ENCODE measurements at places on chromosomes 1 and 21. TPM values are rescaled to one million over a fixed set of nuclear protein-coding genes. Genes with fewer than 3 reads are reported as not detected.

ZC3H12A gene
- 6.3 TPM for total RNA-seq

EPRS1 gene
- 103 TPM for total RNA-seq

VWA5B1 gene
- total RNA-seq: not detected

CD101 gene
- total RNA-seq: 0.97 TPM

PGM1 gene
- total RNA-seq: 21.0 TPM

PRDM16 gene
- total RNA-seq: not detected

AMY1C gene
- not detected for total RNA-seq

HHIPL2 gene
- not detected for total RNA-seq

GJA9 gene
- not detected for total RNA-seq

IFI44L gene
- 1.5 TPM for total RNA-seq

CHAF1B gene
- 16.4 TPM for total RNA-seq

SPRR2E gene
- total RNA-seq: not detected

AMY2A gene
- not detected for total RNA-seq

FCGR2B gene
- total RNA-seq: not detected

RGS2 gene
- total RNA-seq: 9.1 TPM

VANGL2 gene
- not detected for total RNA-seq

FOXD3 gene
- not detected for total RNA-seq

DNA sequence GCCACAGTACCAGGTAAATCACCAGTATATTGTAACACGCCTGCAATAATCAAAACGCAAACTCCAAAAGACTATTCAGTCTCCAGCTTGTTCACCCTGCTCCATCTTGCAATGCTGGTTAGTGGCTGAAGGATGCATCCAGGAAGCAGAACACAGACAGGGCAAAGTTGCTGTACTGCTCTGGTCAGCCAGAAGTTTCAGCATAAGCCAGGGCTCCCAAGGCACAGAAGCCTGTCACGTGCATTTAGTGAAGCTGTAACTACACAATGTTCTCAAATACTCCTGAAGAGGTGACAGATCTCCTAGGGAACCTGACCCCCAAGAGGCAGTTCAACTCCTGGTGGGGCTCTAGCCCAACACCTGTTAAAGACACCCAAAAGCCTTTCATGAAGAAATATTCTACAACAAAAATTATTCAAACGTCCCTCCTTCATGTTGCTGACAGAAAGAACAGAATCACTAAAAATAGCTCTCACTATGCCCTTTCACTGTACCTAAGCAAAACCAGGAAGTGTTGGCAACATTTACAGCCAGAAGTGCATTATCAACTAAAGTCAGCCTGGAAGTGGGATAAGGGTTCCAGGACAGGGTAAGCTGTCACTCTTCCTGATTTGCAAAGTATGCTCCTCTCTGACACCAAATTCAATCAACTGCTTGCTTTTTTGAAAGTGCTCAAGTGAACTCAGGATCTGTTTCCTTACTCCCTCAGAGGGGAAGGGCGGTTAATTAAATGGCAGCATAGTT lies 52.1 kb downstream of the SLC35D1 start:
- no peaks in the 10 kb centered on the region for H3K36me3 ChIP-seq
- H3K4me3 ChIP-seq: no peak overlapping the region
- DNase-seq: no peak
- H3K4me1 ChIP-seq: no peaks in the 10 kb centered on the region
- H3K27me3 ChIP-seq: no peaks in the 10 kb centered on the region

DNA sequence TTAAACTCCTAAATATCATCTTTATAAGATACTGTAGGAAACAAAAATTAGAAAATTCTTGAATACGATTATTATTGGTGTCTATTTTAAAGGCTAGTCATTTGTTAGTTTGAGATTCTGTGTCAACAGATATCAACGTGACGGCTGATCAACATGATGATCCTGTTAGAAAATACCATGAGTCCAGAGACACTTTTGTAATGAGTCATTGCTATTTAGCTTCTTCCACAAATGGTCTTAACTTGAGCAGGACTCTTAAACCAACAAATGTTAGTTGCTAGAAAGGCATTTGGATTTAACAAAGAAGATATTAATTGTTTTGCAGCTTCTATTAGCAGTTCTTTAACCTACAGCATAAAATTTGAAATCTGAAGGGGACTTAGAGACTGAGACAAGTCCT lies 131.2 kb downstream of the TGFB2 start:
- peak; percentile 65 for DNase-seq
- no peaks in the 10 kb centered on the region for H3K36me3 ChIP-seq
- peaks cover 47% of the 10 kb centered on the region for H3K4me1 ChIP-seq
- peak overlapping the region; percentile 22 for H3K27ac ChIP-seq
- no peak overlapping the region for H3K4me3 ChIP-seq

GRCh38 chr1:222239130-222239529 lies 308.8 kb downstream of the HHIPL2 start:
- no peak for DNase-seq
- H3K4me3 ChIP-seq: no peak overlapping the region
- H3K36me3 ChIP-seq: no peaks in the 10 kb centered on the region
- H3K27ac ChIP-seq: no peak overlapping the region
- H3K4me1 ChIP-seq: no peaks in the 10 kb centered on the region
- no peaks in the 10 kb centered on the region for H3K27me3 ChIP-seq

DNA sequence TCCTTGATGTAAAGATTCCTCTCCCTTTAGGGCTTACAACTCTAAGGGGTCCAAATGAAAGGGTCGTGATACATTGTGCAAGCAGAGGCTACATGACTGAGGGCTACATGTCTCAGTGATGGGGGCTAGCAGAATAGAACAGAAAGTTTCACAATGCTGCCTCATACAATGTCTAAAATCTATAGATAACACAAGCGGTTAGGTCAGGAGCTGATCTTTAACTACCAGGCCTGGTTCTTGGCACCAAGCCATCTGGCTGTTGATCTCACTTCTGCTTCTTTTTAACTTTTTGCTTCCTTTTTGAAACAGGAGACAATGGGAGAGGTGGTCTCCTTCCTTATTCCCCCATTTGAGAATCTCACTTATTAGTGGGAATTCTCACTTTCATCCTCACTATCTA lies 710.2 kb downstream of the AMY1C start:
- H3K27me3 ChIP-seq: no peaks in the 10 kb centered on the region
- H3K27ac ChIP-seq: no peak overlapping the region
- H3K4me1 ChIP-seq: no peaks in the 10 kb centered on the region
- H3K36me3 ChIP-seq: no peaks in the 10 kb centered on the region

DNA sequence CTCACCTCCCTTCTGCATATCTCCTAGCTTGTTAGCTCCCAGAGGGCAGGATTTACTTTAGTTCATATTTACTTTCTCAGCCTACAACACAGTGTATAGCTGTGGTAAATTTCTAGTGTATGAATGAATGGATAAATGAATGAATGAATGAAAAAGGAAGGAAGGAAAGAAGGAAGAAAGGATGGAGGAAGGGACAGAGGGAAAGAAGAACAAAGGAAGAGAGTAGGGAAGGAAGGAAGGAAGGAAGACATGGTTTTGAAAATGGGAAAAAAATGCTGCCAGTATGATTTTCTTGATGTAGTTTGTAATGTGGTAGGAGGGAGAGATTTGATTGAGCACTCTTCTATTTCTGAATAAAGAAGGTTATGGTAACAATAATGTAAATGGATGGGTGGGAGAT lies 47.0 kb downstream of the LAMC2 start:
- no peak overlapping the region for H3K27ac ChIP-seq
- no peaks in the 10 kb centered on the region for H3K27me3 ChIP-seq
- peaks cover 31% of the 10 kb centered on the region for H3K4me1 ChIP-seq
- no peaks in the 10 kb centered on the region for H3K36me3 ChIP-seq

- no peaks in the 10 kb centered on the region for H3K36me3 ChIP-seq
- no peak overlapping the region for H3K27ac ChIP-seq
- peaks cover 3% of the 10 kb centered on the region for H3K4me1 ChIP-seq
- no peak overlapping the region for H3K4me3 ChIP-seq
- no peak for DNase-seq
- no peaks in the 10 kb centered on the region for H3K27me3 ChIP-seq
Observed at GRCh38 chr1:99447721-99448120, 183.4 kb downstream of the PLPPR4 start.

GRCh38 chr1:159746666-159747065 lies 32.3 kb upstream of the CRP start:
- H3K36me3 ChIP-seq: no peaks in the 10 kb centered on the region
- peaks cover 8% of the 10 kb centered on the region for H3K4me1 ChIP-seq
- H3K4me3 ChIP-seq: no peak overlapping the region
- no peaks in the 10 kb centered on the region for H3K27me3 ChIP-seq
- DNase-seq: peak; percentile 79

DNA sequence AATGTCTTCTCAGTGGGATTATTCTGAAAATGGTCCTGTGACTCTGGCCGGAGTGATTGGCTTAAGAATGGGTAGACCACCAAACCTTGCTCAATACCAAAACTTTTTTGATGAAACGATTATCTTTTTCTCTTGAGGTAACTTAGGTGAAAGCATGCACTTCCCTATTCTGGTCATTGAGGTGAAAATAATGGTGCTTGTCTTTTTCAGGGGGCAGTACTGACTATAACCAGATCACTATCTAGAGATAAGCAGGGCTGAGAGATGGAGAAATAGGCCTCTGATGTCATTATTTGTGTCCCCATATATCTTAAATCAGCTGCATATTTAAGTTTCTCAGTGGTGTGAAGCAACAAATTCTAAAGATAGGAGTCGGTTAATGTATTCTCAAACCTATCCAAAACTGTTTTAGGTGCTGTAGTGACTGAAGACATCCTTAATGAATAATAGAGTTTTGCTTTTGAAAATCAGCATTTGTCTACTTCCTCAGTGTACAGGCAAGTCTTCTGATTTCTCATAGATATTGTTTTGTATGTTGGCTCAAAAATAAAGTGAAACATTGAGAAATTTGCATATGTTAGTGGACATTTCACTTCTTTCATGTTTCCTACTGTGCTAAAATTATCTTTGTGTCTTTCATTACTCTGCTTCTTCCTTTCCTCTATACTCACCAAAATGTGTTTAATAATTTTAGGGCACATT lies 735.3 kb upstream of the ADGRL4 start:
- no peak overlapping the region for H3K4me3 ChIP-seq
- no peaks in the 10 kb centered on the region for H3K36me3 ChIP-seq
- H3K27me3 ChIP-seq: no peaks in the 10 kb centered on the region
- no peak overlapping the region for H3K27ac ChIP-seq

- H3K36me3 ChIP-seq: no peaks in the 10 kb centered on the region
- no peak for DNase-seq
- H3K27ac ChIP-seq: no peak overlapping the region
- H3K4me3 ChIP-seq: no peak overlapping the region
Observed at GRCh38 chr1:193593147-193593885, 406.9 kb upstream of the B3GALT2 start.

DNA sequence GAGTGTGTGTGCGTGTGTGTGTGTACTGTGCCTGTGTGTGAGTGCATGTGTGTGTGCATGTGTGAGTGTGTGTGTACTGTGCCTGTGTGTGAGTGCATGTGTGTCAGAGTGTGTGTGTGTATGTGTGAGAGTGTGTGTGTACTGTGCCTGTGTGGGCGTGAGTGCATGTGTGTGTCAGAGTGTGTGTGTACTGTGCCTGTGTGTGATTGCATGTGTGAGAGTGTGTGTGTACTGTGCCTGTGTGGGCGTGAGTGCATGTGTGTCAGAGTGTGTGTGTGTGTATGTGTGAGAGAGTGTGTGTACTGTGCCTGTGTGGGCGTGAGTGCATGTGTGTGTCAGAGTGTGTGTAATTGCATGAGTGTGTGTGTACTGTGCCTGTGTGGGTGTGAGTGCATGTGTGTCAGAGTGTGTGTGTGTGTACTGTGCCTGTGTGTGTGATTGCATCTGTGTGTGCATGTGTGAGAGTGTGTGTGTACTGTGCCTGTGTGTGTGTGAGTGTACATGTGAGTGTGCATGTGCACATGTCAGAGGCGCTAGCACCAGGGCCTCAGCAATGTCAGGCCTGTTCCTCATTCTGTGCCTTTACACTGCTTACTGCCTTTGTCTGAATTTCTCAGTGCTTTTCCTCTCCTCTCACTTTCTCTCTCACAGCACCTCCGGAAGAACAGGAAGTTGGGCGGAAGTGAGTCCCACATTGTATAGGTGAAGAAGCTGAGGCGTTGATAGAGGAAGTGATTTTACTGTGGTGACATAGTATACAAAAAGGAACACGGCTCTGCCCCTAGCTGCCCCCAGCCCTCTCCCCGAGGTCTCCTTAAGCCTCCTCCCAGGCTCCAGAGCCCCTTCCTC lies 4.9 kb downstream of the SLC5A9 start:
- no peaks in the 10 kb centered on the region for H3K36me3 ChIP-seq
- peaks cover 9% of the 10 kb centered on the region for H3K4me1 ChIP-seq
- H3K27ac ChIP-seq: no peak overlapping the region
- H3K27me3 ChIP-seq: no peaks in the 10 kb centered on the region
- no peak overlapping the region for H3K4me3 ChIP-seq

DNA sequence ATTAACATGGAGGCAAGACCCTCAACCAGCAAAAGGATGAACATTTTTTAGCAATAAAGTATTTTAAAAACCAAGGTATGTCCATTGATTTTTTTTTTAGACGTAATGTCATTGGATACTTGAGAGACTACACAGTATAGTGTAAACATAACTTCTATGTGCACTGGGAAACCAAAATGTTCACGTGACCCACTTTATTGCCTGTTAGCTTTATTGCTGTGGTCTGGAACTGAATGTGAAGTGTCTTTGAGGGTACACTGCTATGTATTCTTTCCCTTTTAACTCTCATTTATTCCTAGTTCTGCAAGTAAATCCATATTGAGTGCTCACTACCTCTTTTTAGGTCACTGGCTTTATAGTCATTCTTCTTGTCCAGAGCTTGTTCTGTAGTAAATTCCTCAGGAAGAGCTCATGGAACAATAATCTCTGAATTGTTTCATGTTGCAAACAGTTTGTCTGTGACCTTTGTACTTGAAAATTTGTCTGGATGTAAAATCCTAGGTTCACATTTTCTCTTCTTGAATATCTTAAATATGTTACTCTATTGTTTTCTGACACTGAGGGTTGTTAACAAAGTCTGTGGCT lies 20.6 kb downstream of the ABCD3 start:
- no peak for DNase-seq
- no peaks in the 10 kb centered on the region for H3K36me3 ChIP-seq
- H3K27me3 ChIP-seq: no peaks in the 10 kb centered on the region
- no peaks in the 10 kb centered on the region for H3K4me1 ChIP-seq
- H3K4me3 ChIP-seq: no peak overlapping the region
- H3K27ac ChIP-seq: no peak overlapping the region

GRCh38 chr1:157289424-157290105 lies 151.4 kb upstream of the ETV3 start:
- H3K4me1 ChIP-seq: no peaks in the 10 kb centered on the region
- no peak for DNase-seq
- H3K36me3 ChIP-seq: no peaks in the 10 kb centered on the region

- no peaks in the 10 kb centered on the region for H3K4me1 ChIP-seq
- H3K4me3 ChIP-seq: no peak overlapping the region
- no peak for DNase-seq
- H3K27me3 ChIP-seq: no peaks in the 10 kb centered on the region
Observed at GRCh38 chr1:210347112-210347511, 18.4 kb downstream of the HHAT start.

- DNase-seq: no peak
- H3K36me3 ChIP-seq: no peaks in the 10 kb centered on the region
Observed at GRCh38 chr1:230300322-230301301, 125.5 kb downstream of the PGBD5 start.
